Lower leg skin (tissue), 4 donors: ENCODE measurements at places on chromosomes 4 and X. TPM values are rescaled to one million over a fixed set of nuclear protein-coding genes. Genes with fewer than 3 reads are reported as not detected.

DNA sequence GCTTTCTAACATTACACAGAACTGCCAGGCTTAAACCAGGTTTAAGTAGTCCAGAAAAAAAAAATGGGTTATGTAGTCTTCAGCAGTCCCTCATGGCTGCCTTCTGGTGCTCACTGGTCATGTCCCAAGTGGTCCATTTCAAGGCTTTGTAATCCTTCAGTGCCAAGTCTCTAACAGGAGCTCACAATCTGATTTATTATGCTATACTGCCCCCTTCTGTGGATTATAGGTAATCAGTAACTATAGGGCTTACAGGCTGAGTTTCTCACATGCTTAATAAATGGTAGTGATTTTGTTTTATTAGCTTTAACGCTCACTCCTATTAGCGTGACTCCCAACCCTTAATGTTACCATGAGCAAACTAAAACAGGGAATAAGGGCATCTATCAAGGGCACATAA lies 92.5 kb upstream of the EDA2R start:
- no peak for DNase-seq

GRCh38 chr4:183840311-183840710 lies 64.8 kb upstream of the STOX2 start:
- peak; percentile 72 for DNase-seq

DNA sequence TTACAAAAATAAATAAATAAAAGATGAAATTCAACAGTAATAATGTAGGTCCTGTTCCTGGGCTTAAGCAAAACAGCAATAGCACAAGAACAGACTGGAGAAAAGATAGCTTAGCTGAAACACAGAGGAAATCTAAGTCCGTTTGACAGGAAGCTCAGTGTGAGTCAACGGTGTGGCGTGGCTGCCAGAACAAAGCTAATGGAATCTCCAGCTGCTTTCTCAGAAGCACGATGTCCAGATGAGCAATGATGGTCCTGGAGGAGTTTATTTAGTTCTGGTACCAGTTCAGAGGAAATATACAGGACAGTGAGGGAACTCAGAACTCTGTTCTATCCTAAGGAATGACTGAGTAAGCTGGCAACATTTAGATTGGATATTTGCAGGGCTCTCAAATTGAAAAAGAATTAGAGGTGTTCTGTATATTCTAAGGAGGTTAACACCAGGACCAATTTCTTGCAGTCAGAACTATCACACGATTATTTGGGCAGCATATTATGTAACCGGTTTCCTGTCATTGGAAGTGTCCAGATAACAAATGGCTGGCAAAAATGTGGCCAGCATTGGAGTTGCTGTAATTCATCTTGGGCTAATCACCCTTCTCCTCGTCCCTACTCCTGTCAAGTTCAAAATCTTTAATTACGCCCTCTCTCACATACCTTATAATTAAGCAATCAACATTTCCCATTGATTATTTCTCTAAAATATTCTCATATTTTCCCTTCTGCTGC lies 12.7 kb downstream of the GAB3 start:
- DNase-seq = no peak

- no peak for DNase-seq
These were observed 7.6 kb upstream of the AMELX start for GRCh38 chrX:11285651-11286050.

Gene OFD1
- total RNA-seq = 24.2 TPM

Gene DUX4
- total RNA-seq = not detected
